ENCODE measurements at places on chromosomes 2 and 18. TPM values are rescaled to one million over a fixed set of nuclear protein-coding genes. Genes with fewer than 3 reads are reported as not detected.

The ONECUT2 gene
- total RNA-seq, result 0.06 TPM

DNA sequence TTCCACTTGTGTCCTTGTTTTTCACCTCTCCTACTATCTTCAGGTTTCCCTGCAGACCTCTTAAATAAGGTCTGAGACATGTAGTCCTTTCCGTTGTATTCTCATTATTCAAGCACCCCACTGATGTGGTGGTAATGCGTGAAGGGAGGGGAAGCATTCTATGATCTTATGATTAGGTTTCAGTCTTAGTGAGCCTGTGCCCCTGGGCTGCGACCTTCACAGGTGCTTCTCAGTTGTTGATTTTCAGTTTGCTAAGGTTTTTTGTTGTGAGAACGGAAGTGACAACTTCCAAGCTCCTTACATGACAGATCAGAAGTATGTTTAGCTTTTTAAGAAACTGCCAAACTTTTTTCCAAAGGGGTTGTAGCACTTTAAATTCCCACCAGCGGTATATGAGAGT, 41.3 kb downstream of the VPS54 start:
- DNase-seq, result no peak
- no peak overlapping the region for H3K4me3 ChIP-seq
- H3K36me3 ChIP-seq, result peaks cover 21% of the 10 kb centered on the region
- H3K27ac ChIP-seq, result no peak overlapping the region
- no peaks in the 10 kb centered on the region for H3K4me1 ChIP-seq
- H3K27me3 ChIP-seq, result no peaks in the 10 kb centered on the region

DNA sequence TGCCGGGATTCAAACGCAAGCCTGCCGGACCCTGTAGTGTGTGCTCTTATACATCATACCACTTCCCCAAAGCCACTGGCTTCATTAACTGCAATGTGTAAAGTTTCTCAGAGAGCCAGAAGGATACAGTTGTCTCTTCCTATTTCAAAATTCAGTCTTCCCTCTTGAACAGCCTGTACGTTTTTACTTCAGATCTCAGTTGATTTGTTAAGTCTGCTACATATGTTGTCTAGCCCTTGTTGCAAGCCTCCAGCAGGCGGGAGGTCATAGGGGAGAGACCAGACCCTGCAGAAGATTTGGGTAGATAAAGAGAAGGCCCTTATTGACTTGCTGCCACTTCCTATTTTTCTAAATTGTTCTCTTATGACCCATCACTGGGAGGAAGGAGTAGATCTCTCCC, 56.2 kb downstream of the ARHGEF33 start:
- DNase-seq, result no peak
- H3K27ac ChIP-seq, result no peak overlapping the region
- H3K4me3 ChIP-seq, result no peak overlapping the region
- no peaks in the 10 kb centered on the region for H3K27me3 ChIP-seq

- no peaks in the 10 kb centered on the region for H3K4me1 ChIP-seq
- H3K4me3 ChIP-seq, result no peak overlapping the region
- no peaks in the 10 kb centered on the region for H3K36me3 ChIP-seq
- H3K27ac ChIP-seq, result no peak overlapping the region
These were observed 404.7 kb downstream of the GALR1 start for GRCh38 chr18:77654302-77654701.

The CLEC4F gene
- total RNA-seq, result 0.31 TPM

DNA sequence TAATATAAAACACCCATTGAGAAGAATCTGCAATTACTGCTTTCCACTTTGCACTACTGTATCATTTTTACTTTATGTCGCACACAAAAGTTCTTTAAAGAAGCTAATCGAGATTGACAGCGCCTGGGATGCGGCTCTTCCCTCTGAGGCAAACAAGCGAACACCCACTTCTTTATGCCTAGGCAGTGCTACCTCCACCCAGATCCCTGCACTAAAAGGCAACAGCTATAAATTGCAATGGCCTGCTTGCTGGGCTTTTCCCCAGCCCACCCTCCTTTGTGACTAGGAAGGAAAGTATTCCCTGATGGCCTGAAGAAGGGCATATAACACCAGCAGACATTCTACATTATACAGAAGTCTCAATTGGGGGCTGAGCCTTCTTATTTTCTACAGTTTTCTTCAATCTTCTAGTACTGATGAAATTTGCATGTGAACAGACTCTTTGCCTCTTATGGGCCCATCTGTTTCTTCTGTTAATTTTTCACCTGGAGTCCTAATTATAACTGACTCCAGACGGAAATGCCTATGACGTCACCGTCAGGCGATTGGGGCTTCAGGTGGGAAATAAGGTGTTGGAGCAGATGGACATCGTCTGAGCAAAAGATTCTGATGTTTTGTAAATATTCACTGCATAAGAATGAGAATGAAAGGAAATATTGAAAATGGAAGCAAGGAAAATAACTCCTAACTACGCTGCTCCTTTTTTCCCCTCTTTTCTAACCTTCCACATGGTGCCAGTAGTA, 138.9 kb upstream of the DCC start:
- H3K4me3 ChIP-seq, result no peak overlapping the region
- DNase-seq, result no peak
- H3K27me3 ChIP-seq, result no peaks in the 10 kb centered on the region
- H3K4me1 ChIP-seq, result no peaks in the 10 kb centered on the region

The NT5C1B gene
- total RNA-seq, result not detected

DNA sequence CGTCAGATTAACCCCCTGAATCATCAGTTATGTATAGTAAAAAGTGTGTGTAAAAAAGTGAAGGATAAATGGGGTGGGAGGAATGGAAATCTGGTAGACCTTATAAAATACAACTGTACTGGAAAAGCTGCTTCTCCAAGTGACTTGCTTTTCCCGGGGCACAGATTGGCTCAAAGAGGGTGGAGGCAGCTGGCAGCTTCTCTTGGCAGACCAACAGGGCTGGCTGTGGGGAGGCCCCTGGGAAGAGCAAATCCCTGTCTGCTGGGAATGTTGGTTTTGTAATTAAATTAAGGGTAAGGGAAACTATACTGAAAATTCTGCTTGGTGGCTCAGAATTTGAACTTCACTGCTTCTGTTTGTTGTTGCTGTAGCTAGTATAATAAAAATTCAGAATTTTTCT, 154.2 kb upstream of the DLX2 start:
- H3K36me3 ChIP-seq, result no peaks in the 10 kb centered on the region
- no peak for DNase-seq

- no peaks in the 10 kb centered on the region for H3K36me3 ChIP-seq
- no peak overlapping the region for H3K27ac ChIP-seq
- no peak for DNase-seq
- no peaks in the 10 kb centered on the region for H3K4me1 ChIP-seq
These were observed 108.9 kb downstream of the THSD7B start for GRCh38 chr2:136874258-136874657.

GRCh38 chr2:186303091-186303490, 183.0 kb upstream of the ZC3H15 start:
- no peak for DNase-seq
- H3K4me3 ChIP-seq, result no peak overlapping the region
- H3K27me3 ChIP-seq, result no peaks in the 10 kb centered on the region
- no peaks in the 10 kb centered on the region for H3K4me1 ChIP-seq

All from lung (tissue), 17 donors.